ENCODE measurements at places on chromosomes 3 and 15.

- no peak for DNase-seq
Observed at GRCh38 chr15:40105517-40106202, 3.0 kb downstream of the BMF start.

DNA sequence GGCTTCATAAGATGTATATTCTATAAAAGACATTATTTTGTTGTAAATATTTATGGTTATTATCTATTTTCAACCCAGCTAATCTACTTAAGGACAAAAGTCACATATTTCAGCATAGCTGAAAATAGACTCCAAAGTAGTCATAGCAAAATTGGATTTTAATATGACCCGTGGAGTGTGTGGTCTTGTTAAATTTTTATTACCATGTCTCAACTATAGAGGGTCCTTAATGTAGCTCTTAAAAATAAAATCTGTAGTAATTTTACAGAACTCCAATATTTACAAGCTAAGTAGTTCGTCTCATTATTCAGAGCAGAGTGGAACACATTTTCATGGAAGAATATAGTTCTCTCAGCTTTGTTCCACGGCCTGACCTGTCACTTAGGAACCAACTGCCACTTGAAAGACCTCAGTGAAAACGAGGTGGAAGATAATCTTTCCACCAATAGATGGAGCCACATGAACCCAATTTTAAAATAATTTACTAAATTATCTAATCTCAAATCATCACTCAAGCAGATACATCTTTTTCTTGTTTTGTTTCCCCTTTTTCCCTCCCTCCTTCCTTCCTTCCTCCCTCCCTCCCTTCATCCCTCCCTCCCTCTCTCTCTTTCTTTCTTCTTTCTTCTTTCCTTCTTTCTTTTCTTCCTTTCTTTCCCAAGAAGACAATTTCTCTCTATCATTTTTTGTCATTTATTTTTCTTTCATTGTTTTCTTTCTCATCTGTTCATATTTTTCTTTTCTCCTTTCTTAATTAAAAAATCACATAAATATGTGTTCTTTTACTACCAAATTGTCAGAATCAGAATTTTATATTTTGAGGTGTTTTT lies 97.2 kb downstream of the CLDN1 start:
- DNase-seq, result peak; percentile 48

DNA sequence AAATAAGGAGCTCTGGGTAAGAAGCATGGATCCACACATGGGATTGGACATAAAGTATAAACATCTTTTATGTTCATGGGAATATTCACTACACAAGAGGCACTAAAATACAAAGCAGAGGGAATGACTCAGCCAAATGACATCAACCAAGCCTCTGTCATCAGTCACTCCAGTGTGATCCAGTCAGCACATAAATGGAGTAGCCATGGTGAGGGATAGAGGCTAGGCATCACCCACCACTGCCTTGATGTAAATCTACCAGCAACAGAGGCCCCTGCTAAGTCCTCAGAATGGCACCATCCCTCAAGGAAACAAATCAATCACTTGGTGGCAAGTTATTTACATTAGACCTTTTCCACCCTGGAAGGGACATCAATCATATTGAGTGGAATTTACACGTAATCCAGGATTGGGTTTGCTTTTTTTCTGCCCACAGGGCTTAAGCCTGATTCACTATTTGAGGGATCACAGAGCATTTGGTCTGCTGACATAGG lies 27.2 kb downstream of the VEPH1 start:
- no peak for DNase-seq

- DNase-seq, result no peak
Observed at GRCh38 chr15:87761736-87762509, 494.6 kb downstream of the NTRK3 start.

- DNase-seq, result no peak
Observed at GRCh38 chr3:46098319-46098761, 71.1 kb upstream of the XCR1 start.

DNA sequence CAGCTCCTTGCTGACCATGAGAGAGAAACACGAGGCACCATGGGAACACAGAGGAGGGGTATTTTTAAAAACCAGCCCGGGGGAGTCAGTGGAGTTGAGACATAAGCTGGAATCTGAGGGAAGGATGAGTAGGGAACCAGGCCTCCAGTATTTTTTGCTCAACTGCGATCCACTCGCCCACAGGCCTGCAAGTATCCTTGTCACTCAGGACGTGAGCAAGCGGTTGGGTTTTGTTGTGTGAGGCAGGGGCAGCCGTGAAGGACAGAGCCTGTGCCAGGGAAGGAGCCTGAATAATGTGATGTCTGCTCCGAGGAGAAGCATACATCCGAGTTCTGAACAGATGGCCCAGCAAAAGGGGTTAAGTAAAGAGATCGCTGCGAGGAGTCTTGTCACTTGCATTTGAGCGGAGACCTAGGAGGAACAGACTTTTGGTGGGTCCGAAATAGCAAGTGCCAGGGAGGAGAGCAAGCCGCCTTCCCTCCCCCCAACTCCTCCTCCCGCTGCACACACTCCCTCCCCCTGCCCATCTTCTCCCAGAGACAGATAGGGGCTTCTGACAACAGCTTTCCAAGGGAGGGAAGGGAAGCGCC lies 20.4 kb upstream of the NTRK3 start:
- DNase-seq, result no peak

DNA sequence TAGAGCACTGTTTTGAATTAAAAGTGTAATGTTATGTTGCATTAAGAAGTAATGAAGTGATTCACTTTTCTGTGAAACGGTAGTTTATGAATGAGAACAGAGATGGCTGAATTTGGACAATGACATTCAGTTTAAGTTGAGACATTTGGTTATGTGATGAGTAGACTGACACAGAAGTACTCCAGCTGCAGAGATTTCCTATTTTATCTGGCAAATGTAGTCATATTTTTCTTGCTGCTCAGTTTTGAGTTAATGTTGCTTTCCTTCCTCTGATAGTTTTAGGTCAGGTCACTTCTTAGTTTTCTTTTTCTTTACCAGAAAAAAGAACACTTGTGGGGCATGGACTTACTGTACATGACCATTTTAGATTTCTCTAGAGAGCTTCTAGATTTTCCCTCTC lies 51.2 kb downstream of the ASB7 start:
- no peak for DNase-seq

DNA sequence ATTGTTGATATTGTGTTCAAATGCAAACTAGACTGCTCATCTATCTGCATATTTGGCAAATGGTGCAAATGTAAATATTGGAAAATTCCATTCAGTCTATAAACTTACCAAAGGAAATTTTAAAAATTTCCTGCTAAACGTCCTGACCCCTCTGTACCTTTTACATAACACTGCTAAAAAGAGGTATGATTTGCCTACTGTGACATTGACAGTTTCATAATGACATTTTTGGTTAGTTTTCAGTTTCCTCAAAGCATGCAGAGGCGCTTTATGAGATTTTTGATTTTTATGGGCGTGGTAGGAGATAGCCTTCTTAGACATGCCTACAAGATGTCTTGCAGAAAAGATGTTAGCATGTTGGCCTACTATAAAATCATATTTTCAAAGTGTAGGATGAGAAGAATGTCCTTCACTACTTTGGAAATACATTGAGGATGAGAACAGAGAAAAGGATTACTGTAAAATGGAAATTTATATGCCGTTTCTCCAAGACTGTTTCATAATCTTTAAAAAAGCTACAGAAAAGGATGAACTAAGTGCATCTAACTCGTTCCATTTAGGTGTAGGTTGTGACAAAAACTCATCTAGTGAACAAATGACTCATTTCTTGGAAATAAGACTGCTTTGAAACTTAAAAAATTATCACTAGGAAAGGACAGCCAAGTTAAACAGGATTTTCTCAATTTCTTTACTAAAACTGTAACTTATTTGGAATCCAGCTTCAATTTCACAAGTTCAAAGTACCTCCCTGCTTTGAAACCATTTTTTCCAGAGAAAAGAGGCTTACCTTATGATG lies 14.5 kb upstream of the ISLR start:
- no peak for DNase-seq

DNA sequence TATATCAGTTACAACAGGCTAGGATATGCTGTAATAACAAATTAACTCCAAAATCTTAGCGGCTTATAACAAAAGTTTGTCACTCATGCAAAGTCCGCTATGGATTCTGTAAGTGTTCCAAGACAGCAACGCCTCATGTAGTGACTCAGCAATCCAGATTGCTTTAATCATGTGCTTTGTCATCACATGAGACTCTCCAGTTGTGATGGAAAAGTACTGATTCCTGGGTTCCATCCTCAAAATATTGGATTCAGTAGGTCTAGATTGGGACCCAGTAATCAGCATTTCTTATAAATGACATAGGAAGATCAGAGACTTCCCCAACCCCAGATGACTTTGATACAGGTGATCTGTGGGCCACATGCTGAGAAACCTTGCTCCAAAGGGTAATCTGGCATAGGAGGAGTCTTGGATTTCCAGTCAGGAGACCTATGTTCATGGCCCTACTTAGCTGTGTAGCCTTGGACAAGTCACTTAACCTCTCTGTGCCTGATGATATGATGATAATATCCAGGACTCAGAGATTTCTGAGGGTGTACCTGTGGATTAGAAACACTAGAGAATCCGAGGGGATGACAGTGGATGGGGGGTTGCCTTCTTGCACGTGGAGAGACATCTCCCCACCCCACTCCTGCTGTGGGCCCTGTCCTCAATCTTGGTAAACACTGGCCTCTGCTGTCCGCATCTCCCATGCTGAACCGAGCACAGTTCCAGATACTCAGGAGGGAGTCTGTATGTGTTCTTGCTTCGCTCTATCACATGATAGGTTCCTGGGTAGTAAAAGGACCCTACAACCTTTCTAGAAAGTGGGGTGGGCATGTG lies 65.5 kb downstream of the CORO2B start:
- DNase-seq, result peak; percentile 23

DNA sequence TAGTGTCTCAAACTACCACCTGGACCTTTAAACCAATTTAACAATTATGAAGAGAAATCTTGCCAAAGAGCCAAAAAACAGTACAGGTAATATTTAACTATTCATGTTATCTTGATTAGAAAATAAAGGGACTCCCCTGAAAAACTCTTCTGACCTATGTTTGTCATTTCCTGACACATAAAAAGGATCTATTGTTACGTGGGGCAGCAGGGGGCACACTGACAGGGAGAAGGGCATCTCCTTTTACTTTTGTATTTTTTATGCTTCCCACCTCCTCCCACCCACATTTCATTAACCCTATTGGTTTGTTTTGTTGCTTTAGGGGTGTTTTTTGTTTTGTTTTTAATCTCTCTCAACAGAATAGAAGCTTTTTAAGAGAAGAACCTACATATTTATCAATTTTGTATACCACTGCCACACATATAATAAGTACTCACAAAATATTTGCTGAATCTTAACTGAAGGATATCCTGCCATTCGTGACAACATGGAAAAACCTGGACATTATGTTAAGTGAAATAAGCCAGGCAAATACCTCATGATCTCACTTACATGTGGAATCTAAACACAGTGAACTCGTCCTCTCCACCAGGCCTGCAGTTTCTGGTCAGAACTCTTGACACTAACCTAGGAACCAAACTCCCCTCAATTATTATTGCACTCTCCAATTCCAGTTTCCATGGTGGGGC lies 17.7 kb downstream of the STAG1 start:
- DNase-seq, result peak; percentile 20

GRCh38 chr15:68224546-68225250 lies 4.8 kb downstream of the CLN6 start:
- no peak for DNase-seq

- DNase-seq, result no peak
Observed at GRCh38 chr15:75827691-75828090, 15.6 kb upstream of the UBE2Q2 start.

GRCh38 chr15:27831384-27832236 lies 267.5 kb downstream of the OCA2 start:
- no peak for DNase-seq

DNA sequence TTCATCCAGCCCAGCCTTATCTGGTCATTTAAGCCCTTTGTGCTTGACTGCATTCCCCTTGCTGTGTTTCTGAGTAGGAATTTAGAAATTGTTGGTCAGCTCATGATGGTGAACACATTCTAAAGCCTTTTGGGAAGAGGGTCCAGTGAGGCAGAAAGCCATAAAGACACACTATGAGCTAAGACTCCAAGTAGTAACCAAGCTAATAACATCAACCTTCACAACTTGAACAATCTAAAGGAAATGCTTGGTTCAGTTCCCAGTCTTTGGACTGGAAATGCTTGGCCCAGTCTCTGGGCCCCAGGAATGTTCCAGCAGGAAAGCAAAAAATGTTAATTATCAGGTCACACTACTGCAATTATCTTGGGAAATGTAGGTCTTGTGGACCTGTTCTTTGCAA lies 7.7 kb downstream of the PLSCR1 start:
- DNase-seq, result no peak

- DNase-seq, result no peak
Observed at GRCh38 chr15:77066971-77067690, 3.8 kb downstream of the TSPAN3 start.

GRCh38 chr3:157471064-157471463 lies 32.2 kb downstream of the VEPH1 start:
- no peak for DNase-seq

DNA sequence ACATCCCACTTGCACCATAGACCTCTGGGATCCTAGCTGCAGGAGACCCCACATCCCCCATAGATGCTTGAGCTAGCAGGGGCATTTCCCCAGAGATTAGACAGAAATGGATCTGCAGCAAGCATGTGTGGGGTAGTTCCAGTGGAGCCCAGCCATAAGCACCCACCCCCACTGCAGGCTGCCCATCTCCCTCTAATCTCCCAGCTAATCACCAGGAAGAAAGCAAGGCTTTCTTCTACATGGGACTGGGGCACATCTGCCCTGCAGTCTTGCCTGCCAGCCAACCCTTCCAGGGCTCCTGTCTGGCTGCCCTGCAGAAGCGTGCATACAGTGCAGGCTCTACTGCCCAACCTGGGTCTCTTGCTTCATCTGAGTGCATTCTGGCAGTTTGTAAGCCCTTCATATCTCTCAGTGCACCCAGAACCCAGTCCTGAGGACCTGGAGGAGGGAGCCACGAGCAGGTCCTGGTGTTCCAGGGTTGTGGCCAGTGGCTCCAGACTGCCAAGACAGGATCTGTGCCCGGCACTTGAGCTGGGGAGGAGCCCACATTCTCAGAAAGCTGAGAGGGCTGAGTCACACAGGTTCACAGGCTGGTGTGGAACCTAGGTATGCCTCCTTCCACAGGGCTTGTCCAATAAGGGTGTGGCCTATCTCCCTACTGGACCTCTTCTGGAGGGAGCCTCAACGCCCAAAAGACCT lies 49.9 kb upstream of the IGSF11 start:
- no peak for DNase-seq

DNA sequence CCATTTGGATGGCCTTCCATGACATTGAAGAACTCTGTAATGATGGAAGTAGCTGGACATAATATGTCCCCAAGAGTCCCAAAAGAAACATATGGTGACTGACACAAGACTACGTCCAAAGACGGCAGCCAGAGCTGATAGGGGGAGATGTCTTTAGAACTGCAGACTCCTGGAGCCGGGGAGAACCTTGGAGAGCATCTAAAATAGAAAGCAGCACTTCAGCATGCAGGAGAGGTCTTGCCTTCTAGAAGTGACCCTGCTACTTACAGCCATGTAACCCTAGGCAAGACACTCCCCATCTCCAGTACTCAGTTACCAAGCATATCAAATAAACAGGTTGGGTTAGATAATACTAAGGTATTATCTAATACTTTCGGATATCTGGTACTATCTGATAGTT lies 143.8 kb upstream of the BCL6 start:
- no peak for DNase-seq

GRCh38 chr3:186772701-186773417 lies 10.5 kb upstream of the EIF4A2 start:
- DNase-seq, result no peak

GRCh38 chr3:188230962-188231361 lies 77.0 kb downstream of the LPP start:
- DNase-seq, result no peak
